HT-29 (cell line): ENCODE measurements at places on chromosomes 12 and 14. TPM values are rescaled to one million over a fixed set of nuclear protein-coding genes. Genes with fewer than 3 reads are reported as not detected.

DNA sequence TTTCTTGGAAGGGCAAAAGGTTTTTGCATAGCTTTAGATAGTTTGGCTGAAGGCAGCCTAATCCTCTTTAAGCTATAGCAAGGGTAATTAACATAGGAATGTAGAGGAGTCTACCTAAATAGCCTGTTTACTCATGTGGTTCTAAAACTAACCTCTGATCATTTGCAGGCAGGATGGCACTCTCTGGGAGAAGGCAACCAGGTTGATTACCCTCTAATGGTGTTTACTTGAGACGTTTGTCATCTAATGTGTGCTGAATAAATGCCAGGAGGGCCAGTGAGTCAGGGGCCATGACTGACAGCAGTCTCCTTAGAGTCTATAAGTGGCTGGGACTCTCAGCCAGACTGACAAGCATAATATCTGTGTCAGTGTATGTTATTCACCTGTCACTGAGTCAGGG is 286.4 kb downstream of the PCNX1 start:
- no peak for DNase-seq

DNA sequence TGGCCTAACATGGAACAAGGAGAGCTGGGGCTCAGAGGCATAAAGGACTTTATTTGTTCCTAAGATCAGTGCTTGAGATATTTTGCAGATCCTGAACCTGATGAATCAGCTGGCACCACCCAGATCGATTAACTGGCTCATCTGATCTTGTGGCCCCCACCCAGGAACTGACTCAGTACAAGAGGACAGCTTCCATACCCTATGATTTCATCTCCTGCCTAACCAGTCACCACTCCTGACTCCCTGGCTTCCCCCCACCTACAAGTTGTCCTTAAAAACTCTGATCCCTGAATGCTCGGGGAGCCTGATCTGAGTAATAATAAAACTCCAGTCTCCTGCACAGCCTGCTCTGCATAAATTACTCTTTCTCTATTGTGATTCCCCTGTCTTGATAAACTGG is 5.1 kb downstream of the C12orf56 start:
- peak; percentile 23 for DNase-seq

DNA sequence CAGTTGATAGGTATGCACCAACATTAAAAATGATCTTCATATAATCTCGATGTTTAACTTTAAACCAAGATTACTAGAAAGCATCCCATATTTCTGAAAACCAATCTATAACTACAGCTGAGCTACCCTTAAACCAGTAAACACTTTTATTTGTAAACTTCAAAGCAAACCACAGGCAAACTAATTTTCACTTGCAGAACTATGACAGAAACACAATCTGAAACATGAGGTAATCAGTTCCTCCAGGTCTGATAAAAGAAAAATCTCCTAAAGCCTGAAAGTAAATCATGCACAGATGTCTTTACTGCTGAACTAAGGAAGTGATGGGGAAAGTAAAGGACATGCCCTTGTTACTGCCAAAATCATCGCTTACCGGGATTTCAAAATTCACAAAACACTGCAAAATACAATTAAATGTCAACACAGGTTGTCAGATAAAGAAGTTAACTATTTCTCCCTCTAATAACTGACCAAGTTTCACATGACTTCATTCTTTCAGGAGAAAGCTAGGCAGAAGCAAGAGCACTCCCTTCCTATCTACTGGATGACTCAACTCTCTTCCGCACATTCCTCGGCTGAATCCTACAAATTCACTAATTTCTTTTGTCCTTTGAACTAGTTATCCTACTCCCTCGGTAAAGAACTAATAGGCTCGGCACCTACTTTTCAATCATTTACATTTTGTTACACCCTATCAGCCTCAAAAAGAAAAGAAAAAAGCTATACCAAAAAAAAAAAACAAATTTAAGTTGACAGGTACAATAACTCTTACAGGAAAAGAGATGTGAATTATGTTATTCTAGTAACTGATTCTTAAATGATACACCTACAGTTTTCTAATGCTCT is 1.4 kb downstream of the EEA1 start:
- peak; percentile 35 for DNase-seq

MFAP5 gene
- total RNA-seq: not detected in 2 replicates

DNA sequence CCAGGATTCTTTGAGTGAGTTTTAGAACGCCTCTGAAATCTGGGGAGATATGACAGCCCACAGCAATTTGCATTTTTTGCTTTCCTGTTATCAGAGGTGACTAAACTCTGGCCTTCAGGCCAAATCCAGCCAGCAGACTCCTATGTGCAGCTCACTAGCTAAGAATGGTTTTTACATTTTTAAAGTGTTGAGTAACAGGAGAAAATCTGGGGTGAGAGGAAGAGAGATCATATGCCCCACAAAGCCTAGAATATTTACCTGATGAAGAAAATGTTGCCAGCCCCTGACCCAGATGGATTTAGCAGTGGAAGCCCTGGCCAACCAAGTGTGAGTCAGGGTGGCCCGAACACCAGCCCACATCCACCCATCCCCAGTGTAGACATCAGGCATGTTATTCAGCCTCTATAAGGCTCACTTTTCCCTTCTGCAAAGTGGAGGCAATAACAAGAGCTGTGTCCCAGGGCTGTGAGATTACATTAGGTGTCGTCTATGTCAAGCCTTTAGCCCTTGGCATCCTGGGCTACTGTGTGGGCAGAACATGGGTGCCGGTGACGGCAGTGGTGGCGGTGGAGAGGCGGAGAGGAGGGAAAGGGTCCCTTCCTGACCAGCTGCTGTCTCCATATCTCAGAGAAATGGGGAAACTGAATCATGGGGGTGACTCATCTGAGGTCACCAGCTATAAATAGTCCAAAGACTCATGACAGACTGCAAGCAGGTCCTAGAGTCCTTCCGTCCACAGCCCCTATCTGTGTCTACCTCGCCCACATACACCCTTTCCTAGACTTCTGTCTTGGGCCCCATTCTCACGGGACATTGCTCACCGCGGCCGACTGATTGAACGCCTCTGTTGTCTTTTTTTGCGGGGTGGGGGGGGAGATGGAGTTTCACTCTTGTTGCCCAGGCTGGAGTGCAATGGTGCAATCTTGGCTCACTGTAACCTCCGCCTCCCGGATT is 32.6 kb upstream of the CD9 start:
- peak; percentile 40 for DNase-seq

DNA sequence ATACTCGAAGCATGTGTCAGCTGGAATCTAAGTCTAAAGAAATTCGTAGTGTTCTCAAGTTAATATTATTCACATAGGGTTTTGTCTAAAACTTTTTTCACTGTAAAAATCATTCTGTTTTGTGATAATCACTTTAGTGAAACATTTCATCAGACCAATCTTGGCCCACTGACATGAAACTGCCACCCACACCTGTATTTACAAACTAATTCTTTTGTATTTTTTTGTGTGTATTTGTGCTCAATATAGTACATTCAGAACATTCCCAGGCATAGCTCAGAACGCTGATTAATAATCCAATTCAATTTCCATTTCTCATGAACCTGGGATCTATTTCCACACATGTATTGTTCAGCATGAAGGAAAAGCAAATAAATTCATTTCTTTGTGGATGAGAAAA is 191.7 kb downstream of the RASSF9 start:
- no peak for DNase-seq

- no peak for DNase-seq
Observed at GRCh38 chr12:68536885-68537485, 73.7 kb upstream of the RAP1B start.

DNA sequence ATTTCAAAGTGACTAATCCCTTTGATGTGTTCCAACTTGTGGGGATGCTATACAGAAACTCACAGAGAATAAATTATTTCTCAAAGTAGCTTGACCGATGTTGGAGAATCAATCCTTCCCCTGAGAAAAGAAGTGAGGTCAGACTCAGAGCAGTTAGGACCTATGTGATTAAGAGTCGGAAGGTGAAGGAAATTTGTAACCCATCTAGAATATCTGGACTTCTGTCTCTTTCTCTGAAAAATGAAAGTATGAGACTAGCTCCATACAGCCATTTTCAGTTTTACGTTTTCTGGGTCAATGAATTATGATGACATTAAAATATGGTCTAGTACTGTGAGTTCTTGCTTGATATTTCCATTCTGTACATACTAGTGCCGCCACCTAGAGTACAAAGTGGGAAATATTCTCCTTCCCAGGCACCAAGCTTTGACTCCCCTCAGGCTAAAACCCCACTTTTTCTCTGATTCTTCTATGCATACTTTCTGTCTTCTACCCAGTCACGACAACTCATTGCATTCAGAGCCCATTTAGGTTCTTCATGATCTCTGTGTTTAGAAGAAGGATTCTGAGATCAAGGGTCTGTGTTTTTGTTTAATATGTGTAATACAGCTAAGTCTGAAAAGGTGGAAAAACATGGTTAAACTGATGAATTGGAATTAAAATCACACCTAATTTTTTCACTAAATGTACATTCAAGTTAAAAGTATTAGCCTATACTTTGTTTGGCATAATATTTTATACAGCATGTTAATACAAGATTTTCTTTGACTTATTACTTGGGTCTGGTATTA is 6.9 kb upstream of the NTS start:
- peak; percentile 87 for DNase-seq
